ENCODE measurements at places on chromosomes 3 and 15.

DNA sequence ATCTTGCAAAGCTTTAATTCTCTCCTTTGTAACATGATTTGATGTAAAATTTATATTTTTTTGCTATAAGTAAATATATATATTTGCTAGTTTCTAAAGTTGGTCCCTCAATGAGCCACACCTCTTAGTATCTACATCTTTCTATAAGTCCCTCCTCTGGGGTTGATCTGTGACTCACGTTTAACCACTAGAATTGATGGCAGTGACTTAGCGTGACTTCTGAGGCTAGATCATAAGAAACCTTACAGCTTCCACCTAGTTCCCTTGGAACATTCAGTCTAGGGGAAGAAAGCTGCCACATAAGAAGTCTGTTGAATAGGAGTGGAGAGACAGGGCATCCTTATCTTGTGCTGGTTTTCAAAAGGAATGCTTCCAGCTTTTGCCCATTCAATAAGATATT is 56.6 kb upstream of the TNIK start:
- no peak for DNase-seq

- DNase-seq: no peak
Measured at GRCh38 chr15:61049934-61050333, 179.2 kb downstream of the RORA start.

- DNase-seq: no peak
Measured at GRCh38 chr3:131503320-131503635, 507 bp upstream of the MRPL3 start.

DNA sequence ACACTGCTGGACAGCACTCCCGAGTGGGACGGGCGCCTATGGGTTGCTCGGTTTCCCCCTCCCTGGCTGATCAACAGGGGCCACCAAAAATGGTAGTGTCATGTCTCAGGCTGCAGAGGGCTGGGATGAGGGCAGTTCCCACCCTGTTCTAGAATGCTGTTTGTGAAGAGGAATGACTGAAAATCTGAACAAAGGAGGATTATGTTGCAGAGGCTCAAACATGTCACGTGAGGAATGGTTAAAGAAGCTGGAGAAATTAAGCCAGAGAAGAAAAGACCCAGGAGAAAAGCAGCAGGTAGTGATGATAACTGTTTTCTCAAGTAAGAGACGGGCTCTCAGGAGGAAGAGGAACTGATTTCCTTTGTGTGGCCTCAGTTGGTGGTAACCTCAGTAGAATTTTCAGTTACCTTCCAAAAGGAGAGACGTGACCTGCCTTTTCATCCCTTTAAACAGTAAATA is 10.4 kb downstream of the SPG21 start:
- no peak for DNase-seq

DNA sequence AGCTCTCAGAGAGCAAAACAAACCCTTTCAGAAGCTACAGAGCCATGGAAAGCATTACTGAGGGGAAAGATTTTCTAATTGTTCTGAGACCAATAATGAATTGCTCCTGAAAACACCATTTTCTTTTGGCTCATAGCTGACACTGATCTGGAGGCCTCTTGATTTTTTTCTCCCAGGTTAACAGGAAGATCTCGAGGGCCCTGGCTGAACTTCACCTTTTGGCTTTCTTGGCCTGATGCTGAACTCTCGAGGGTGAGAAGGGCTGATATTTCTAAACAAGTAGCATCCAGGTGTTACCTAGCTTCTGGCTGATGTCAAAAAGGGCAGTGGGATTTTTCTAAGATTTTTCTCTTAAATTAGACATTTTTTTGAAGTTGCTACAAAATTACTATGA is 19.9 kb upstream of the NFKBIZ start:
- DNase-seq: no peak

GRCh38 chr3:32403663-32404062 is 12.0 kb downstream of the CMTM7 start:
- no peak for DNase-seq

DNA sequence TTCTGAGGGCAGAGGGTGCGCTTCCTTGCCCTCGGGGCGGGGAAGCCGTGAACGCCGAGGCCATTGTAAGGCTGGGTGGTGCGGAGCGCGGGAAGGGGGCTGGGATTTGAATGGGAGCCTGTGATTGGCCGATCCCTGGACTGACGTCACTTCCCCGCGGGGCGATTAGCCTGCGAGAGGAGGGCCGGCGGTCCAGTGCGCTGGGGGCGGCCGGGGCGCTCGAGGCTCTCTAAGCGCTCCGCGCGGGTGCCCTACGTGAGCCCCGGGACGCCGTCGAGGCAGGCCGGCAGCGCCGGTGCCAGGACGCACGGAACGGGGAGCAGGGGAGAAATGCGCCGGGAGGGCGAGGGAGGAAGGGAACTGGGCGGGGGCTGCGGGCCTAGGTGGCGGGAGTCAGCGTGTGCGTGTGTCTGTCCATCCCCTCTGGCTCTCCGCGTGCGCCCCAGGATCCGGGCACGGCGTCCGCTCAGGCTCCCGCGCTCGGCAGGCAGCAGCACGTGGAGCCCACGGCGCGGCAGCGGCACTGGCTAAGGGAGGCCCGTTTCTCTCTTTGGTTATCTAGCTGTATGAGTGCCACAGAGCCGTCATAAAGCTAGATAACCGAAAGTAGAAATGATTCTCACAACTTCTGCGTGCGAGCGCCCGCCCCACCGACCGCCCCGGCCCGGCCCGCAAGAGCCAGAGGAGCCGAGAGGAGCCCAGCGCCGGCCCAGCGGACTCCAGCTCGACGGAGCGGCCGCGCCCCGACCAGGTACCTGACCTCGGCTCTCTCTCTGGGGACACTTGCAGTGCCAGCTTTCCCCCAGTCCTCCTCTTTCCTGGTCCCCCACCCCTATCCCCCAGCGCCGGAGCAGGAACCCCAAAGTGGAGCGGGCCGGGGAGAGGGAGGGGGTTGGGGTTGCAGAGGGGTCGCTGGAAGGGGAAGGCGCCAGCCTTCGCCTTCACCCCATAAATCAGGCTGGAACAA is 33.1 kb upstream of the POLG start:
- DNase-seq: no peak

GRCh38 chr3:100844063-100844936 is 135.0 kb downstream of the TFG start:
- no peak for DNase-seq

- no peak for DNase-seq
Measured at GRCh38 chr3:33918126-33918756, 119.8 kb downstream of the PDCD6IP start.

- DNase-seq: no peak
Measured at GRCh38 chr15:82882273-82882928, 70.1 kb downstream of the HOMER2 start.

DNA sequence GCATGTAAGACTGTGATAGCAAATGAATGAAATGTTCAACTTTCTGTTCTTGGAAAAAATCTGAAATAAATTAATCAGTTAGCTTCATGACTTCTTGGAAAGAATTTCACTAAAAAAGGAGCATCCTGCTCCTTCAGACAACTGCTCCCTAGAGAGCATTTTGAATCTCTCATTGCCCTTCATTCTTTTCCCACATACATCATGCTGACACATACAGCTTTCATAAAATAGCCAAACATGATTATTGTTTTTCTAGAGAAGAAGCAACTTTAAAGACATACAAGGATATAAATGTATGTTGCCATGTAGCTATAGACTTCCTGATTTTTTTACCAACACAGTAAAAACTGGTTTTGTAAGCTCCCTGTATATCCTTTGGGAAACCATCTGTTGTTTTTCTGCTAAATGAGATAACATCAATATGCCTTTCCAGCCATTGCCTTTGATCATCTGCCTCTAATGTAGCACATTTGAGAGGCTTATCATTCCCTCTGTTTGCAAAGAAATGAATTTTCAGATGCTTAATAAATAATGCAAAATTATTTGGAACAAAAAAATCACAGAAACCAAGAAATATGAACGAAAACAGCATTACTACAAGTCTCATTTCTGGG is 248.2 kb upstream of the GPR149 start:
- DNase-seq: no peak

GRCh38 chr3:155667988-155668387 is 76.9 kb downstream of the PLCH1 start:
- no peak for DNase-seq

DNA sequence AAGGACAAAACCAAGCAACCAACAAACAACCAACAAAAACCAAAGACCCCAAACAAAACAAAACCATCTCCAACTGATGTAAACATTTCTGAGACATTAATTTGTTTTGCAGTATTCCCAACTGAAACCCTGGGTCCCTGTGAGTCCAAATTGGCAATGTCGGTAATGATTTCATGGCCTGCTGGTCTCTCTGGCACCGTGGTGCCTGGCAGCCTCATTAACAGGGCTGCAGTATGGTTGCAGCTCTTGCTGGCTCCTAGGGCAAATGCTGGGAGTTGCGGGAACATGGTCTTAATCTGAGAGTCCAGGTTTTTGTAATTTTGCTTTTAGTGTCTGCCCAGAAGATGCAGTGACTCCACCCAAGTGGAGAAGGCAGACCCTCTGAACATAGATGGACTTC is 128.3 kb downstream of the SV2B start:
- no peak for DNase-seq

DNA sequence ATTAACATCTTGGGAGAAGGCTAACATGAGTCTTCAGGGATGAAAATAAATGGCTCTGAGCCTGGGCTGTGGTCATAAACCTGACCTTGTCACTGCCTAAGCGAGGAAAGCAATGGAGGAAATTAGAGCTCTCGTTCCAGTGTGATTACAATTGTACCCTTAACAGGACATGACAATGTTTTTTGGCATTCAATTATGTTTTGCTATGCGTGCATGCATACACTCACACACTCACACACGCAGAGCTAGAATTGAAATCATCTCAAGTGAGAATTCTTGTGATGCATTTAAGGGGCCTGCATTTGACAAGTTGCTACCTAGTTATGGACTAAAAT is 24.1 kb downstream of the ZNF80 start:
- DNase-seq: no peak

GRCh38 chr15:52294881-52295420 is 653 bp downstream of the MYO5C start:
- no peak for DNase-seq

- DNase-seq: no peak
Measured at GRCh38 chr15:84991014-84991712, 9.5 kb downstream of the PDE8A start.

- DNase-seq: no peak
Measured at GRCh38 chr15:65374821-65375401, 2.9 kb downstream of the IGDCC3 start.

DNA sequence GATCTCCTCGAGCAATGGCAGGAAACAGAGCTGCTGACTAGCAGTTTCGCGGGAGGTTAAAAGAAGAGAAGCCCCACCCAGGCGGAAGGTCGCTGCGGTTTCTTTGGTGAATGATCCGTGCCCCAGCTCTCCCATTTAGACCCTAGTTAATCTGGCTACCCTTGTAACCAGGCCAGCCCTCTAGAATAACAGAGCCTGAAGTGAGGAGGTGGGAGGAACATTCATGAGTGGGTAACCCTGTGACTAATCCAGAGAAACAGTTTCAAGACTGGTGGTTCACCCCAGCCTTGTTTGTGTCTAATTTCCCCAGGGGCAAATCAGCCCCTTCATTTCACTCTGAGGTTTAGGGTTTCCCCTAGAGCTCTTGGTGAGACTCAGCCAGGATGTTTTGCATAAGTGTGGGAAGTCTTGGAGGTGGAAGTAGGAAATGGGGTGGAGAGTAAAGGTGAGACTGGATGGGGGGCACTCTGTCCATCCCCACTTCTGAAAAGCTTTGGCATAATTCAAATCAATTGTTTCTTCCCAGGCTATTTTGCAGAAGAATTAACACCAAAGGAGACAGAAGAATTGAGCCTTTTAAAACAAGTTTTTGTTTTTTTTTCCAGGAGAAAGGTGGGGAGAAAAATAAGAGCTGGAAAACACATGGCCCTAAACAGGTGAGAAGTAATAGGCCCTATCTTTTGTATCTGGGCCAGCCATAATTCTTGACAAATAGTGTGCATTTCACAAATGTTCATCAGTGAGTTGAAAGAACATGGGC is 303.1 kb downstream of the RPLP1 start:
- peak; percentile 74 for DNase-seq

- DNase-seq: no peak
Measured at GRCh38 chr15:51561271-51561670, 61.3 kb downstream of the DMXL2 start.

DNA sequence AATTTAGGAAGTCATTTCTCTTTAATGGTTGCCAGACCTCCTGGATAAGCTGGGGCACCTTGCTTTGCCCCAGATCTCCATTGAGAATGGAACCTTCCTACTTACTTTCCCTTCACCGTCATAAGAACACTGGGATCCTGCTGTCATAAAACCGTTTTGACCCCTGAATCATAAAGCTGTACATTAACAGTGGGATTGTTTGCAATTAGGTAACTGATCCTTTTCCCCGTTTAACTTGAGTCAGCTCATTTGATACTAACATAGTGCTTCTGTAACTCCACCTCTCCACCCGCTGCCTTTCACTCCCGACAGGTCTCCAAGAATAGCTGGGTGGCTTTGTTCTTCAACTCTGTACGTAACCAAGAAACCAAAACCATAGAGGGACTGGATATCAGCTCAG is 308.2 kb upstream of the WNT5A start:
- DNase-seq: no peak

DNA sequence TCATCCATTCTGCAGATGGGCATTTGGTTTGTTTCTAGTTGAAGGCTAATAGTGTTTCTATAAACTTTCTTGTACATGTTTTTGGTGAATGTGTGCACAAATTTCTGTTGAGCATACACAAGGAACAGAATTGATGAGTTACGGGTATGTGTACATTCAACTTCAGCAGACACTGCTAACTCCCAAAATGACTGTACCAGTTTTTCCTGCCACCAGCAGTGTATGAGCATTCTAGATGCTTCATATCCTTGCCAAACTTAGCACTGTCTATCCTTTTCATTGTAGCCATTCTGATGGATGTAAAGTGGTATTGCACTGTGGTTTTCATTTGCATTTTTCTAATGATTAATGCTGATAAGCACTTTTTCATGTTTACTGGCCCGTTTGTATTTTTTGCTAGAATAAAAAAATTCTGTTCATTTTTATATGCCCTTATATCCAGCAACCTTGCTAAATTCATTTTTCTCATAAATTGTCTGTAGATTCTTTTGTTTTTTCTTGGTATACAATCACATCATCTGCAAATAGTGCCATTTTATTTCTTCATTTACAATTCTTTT is 110.2 kb downstream of the ATP1B3 start:
- DNase-seq: no peak

- DNase-seq: no peak
Measured at GRCh38 chr3:177860184-177860583, 662.9 kb upstream of the TBL1XR1 start.

DNA sequence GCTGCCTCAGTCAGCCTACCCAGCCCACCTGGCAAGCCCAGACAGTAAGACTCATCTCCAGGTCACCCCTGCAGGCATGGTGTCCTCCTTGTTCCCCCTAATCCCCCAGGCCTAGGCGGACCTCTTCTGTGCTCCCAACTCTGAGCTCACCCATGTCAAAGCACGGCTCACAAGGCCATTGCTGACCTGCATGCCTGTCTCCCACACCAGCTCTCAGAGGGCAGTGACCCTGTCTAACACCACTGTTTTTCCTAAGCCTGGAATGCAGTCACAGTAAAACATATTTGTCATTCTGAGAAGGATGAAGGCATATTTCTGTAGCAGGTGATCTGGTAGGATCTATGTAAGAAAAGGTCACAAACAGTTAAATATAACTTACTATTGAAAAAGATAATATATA is 110.3 kb upstream of the HACD2 start:
- no peak for DNase-seq

Measured in activated CD4-positive, alpha-beta T cell treated with anti-CD3 and anti-CD28 coated beads for 24 hours (primary cell).